ENCODE measurements at places on chromosomes 5 and 9. TPM values are rescaled to one million over a fixed set of nuclear protein-coding genes. Genes with fewer than 3 reads are reported as not detected.

The IARS1 gene
- total RNA-seq: 78.0 TPM

The RORB gene
- 0.45 TPM for total RNA-seq

The NME5 gene
- 1.3 TPM for total RNA-seq

The TAF11L10 gene
- total RNA-seq: not detected

The IL5 gene
- not detected for total RNA-seq

The RNF183 gene
- total RNA-seq: 0.37 TPM

The TBCA gene
- total RNA-seq: 172 TPM

The CTXN3 gene
- total RNA-seq: not detected

The TAL2 gene
- total RNA-seq: not detected

GRCh38 chr5:11595045-11595444, 309.2 kb downstream of the CTNND2 start:
- no peak for ATAC-seq

DNA sequence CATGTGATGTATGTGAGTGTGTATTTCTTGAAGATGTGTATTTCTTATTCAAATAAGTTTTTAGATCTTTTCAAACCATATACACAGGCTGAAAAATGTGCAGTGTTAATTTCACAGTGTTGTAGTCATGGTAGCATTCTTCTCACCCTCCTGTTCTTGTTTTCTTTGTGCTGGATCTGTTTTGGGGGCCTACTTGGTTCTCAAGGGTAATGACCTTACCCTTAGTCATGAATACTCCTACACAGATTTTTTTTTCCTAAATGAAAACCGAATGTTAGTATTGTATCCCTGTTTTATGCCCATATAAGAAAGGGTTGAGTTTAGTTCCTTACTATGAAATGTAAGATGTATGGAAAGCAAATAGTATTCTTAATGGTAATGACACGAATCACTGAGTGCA, 88.0 kb downstream of the SLC44A1 start:
- ATAC-seq: no peak

GRCh38 chr5:6236170-6236793, 142.1 kb downstream of the MED10 start:
- no peak for ATAC-seq

DNA sequence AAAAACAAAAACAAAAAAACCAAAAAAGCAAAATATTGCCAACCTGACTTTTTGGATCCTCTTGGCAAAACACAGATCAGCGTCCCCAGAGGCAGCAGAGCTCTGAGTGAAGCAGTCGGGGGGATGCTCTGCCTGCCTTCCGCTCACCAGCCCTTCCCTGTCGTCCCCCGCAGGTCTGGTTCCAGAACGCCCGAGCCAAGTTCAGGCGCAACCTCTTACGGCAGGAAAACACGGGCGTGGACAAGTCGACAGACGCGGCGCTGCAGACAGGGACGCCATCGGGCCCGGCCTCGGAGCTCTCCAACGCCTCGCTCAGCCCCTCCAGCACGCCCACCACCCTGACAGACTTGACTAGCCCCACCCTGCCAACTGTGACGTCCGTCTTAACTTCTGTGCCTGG, 20.7 kb downstream of the LHX2 start:
- no peak for ATAC-seq

DNA sequence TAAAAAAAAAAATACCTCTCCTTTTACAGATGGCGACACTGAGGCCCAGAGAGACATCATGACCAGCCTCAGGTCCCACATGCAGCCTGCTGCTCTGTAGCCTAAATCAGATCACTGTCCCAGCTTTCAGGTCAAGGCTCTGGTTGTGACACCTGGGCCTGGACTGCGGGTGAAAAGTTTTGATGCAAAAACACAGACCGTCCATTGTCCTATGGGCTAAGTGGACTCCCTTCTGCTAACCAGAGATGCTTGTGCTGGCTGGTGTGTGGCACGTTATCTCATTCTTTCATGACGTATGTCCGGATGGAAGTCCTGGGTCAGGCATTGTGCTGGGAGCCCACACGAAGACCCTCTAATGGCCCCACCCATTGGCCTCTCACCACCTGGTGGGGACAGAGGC, 7.8 kb downstream of the NEK6 start:
- no peak for ATAC-seq

DNA sequence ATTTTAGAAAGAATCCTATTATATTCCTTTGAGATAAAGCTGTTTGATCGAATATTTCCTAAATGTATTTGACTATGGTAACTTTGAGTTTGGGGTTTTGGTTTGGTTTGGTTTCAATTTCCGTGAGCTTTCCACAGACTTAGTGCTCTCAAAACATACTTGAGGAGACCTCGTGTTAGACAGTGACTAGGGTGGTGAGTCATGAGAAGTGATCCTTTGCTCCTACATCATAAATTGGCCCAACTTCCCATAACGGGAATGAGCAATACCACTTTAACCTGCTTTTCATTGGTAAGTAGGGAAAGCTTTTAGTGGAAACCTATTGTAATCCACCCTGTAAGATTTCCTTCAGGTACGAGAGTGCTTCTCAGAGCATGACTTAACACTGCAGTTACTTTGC, 3.8 kb upstream of the RASEF start:
- no peak for ATAC-seq

GRCh38 chr5:83900306-83900705, 179.7 kb upstream of the HAPLN1 start:
- ATAC-seq: no peak

DNA sequence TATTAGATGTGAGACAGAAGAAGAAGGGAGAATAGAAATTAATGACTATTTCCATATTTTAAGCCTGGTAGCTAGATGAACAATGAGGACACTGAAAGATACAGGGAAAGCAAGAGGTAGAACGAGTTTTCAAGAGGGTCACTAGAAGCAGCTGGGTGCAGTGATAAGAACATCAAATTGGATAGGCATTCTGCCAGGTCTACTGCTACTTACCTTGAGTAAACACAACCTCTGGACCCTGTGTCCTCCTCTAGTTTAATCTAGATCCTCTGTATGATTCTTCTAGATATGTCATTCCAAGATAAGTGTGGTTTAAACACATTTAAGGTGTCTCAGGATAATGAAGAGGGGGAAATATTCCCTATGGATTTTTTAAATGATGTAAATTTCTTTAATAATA, 31.2 kb downstream of the OTP start:
- ATAC-seq: no peak

DNA sequence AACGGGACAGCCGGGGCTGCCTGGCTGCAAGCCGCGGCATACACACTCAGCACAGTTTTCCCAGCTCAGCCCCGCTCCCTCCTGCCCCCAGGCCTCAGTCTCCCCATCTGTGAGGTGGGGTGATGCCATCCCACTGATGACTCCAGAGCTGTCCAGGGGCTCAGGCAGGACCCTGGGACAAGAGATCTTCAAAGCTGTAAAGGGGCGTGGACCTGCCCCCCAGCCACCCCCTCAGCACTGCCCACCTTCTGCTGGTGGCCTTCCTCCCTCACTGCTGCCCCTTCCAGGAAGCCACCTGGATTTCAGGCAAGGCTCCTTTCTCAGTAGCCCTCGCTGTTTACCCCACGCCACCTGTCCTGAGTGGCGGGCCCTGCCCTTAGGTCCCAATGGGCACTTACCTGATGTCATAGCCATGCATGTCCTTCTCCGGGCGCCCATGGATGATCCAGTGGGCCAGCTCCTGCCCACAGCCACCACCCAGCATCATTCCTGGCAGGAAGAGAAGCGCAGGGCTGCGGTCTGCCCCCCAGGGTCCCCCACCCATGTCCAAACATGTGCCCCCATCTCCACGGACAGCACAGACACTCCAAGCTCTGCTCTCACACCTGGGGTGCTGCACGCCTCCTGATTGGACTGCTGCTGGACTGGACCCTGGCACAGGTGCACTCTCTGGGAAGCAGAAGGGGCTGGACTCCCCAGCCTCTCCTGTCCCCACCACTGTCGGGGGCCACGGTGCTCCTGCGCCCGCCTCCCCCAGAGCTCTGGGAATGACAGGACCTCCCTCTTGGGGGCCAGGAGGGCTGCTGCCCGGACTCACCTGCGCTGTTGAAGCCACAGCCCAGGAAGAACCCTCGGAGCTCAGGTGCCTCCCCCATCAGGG, 25.7 kb downstream of the SARDH start:
- no peak for ATAC-seq

- ATAC-seq: no peak
Observed at GRCh38 chr5:175870820-175871447, 444 bp upstream of the CPLX2 start.

DNA sequence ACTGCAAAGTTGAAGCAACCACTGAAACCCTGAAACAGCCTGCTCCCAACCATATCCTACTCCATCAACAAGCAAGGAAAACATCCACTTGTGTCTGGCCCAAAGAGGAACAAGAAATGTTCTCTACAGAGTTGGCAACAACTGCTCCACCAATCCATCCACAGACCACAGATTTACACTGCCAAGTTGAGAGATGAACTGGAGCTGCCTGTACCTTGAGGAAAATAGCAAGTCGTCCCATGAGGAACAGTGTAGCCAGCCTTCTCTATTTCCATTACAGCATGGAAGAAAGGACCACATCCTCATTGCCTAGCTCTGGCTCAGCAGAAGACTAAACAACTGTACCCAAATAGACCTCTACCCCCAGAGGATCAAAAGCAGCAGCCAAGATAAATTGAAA, 60.4 kb downstream of the DEPDC1B start:
- ATAC-seq: no peak

DNA sequence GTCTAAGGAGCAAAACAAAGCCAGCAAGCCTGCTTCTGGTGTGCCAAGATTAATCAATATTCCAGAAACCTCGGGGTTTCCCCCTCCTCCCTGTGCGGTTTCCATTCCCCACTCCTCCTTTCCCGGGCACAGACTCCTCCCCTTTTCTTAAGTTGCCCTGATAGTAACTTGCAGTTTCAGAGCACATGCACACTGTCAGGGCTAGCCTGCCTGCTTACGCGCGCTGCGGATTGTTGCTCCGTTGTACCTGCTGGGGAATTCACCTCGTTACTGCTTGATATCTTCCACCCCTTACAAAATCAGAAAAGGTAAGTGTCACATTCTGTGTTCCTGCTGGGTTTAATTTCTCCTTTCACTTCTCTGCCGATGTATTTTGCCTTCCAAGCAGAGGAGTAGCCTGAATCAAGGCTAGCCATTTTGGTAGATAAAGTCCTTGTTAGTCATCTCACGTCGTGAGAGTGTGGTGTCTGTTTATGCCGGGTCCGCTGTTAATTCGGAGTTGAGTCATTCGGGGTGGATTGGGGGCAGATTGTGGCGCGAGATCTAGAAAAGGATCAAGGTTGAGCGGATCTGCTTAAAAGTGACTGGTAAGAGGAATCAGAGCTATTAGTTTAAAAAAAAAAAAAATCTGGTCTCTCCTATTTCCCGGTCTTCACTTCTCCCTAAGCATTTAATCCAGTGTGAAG, at the start of gene SLC1A3:
Gene SLC1A3, plus strand, starts transcription at position 179 of the 686 bp plus-strand sequence. CDS start 1,818 bp downstream, outside the sequence.
- peak; percentile 82 for ATAC-seq

DNA sequence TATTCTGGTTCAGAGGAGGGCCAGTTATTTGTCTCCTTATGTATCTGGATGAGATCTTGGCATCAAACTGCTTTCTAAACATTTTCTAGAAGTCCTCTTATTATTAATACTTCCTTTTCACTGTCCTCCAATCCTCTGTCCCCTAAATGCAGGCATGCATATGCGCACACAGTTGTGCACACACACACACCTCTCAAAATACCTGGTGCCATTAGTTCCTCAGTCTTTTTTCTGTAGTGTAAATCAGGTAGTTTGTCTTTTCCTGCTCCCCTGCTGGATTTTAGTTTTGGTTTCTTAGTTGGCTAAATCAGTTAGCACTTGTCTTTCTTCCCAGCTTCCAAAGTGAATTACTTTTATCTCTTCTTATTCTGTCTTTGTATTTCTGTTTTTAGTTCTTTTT, 55.8 kb upstream of the LRRC70 start:
- no peak for ATAC-seq

GRCh38 chr9:121157939-121158338, 43.7 kb downstream of the RAB14 start:
- ATAC-seq: no peak

DNA sequence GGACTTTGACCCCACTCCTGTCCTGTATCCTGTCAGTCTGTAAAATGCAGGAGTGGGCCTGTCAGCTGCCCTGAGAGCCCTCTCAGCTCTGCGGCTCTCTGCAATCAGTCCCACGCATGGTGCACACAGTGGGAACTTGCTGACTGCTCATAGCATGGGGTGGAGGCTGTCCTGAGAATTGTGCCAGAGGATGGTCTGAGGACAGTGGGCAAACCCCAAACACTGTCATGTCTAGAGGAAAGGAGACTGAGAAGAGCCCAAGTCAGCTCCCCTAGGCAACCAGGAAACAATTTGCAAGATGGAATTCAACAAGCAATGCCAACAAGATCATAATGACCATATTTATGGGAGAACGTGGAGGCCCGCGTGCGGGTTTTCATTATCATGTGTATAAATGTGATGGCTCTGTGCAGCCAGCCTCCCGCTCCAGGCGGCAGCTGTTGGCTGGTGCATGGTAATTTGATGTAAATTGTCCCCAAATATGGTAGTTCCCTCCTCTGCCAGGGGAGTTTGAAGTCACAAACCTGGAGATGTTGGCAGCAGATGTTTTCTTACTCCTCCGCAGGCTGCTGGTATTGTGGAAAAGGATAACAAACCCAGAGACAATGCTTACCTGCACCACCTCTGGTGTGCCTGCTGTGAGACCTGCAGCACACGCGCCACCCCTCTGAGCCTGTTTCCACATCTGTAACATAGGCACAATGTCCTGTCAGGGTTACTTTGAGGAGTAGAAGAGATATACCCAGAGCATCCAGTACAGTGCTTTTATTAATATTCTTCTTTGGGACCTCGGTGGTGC, 39.8 kb upstream of the ALDH1B1 start:
- no peak for ATAC-seq

- no peak for ATAC-seq
Observed at GRCh38 chr9:33295571-33295970, 5.3 kb downstream of the NFX1 start.

GRCh38 chr9:30524311-30524710, 1860.1 kb upstream of the ACO1 start:
- no peak for ATAC-seq

- ATAC-seq: no peak
Observed at GRCh38 chr5:40606077-40606765, 73.5 kb upstream of the PTGER4 start.

DNA sequence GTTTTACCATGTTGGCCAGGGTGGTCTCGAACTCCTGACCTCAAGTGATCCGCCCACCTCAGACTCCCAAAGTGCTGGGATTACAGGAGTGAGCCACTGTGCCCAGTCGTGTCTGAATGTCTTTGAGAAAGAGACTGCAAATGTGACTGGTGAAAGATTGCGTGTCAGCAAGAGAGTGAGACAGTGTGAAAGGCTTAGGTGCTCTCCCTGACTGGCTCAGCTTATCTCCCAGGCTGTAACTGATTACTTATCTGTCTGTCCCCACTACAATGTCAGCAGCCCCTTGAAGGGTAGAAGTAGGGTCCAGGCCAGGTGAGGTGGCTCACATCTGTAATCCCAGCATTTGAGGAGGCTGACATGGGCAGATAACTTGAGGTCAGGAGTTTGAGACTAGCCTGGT, 3.4 kb upstream of the FGFR4 start:
- no peak for ATAC-seq

DNA sequence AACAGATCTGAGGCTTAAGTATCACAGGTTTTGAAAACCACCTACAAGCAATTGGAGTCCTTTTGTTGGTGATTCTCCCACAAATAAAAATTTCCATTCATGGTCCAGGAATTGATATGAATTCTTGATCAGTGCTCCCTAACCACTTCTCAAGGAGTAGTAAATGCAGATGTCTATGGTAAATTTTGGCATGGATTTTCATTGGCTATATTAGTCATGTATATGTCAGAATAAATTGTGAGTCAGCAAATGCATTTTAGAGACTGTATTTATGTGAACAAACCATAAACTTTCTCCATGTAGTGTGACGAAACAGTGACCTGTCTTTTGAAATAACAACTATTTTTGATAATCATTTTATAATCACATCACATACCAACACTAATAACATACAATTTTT, 611.1 kb downstream of the HTR1A start:
- ATAC-seq: no peak

All from gastroesophageal sphincter (tissue), 4 donors.